Adipose tissue (tissue), 3 donors: ENCODE measurements at places on chromosomes 12 and 14. TPM values are rescaled to one million over a fixed set of nuclear protein-coding genes. Genes with fewer than 3 reads are reported as not detected.

Gene GPX2
- 3.3 TPM for polyA plus RNA-seq

Gene LHX5
- not detected for polyA plus RNA-seq

Gene HIF1A
- polyA plus RNA-seq = 14.9 TPM

Gene POTEM
- polyA plus RNA-seq = not detected

Gene ZNF891
- polyA plus RNA-seq = 0.44 TPM

Gene KRT3
- not detected for polyA plus RNA-seq

Gene ATL1
- polyA plus RNA-seq = 2.9 TPM

Gene FAM90A1
- polyA plus RNA-seq = 0.09 TPM
